Stimulated activated CD4-positive, alpha-beta T cell treated with anti-CD3 and anti-CD28 coated beads, Interleukin-1b, Interleukin-23, amount 100 ng/mL, for 1 hour (primary cell): ENCODE measurements at places on chromosomes 1 and 21.

DNA sequence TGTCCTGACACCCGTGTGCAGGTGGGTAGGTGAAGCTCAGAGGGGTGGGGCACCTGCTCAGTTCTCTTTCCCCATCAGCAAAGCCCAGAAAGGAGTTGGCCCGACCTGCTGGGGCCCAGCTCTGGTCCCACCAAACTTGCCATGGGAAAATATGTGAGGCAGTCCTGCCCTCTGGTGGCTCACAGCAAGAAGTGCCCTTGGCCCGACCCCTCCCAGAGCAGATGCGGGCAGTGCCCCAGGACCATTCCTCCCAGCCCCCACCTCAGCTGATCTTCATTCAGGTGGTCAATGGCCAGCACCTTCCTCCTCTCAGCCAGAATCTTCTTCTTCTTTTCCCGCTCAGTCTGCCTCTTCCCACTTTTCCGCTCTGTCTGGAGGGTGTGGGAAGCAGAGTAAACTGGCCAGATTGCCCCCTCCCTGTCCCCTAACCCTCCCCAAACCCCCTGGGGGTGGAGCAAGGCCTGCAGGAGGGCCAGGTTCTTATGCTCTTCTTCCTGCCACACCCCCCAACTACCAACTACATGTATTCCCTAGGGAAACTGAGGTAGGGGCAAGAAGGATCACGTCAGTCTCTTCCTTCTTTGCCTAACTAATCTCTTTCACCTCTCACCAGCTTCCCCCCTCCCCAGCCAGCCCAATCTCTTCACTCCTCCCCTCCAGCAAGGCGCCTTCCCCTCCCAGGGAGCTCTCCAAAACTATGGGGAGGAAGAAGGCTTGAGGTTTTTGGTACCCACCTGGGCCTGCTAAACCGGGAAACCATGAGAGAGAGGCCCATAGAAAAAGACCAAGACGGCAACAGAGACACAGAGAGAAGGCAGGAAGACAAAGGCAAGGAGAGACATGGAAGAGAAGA lies 15.6 kb downstream of the TNNT2 start:
- no peak for DNase-seq

GRCh38 chr1:114323959-114324661 lies 170.4 kb upstream of the SYT6 start:
- DNase-seq = no peak

- DNase-seq = no peak
Observed at GRCh38 chr1:46248122-46248920, 758 bp downstream of the RAD54L start.

DNA sequence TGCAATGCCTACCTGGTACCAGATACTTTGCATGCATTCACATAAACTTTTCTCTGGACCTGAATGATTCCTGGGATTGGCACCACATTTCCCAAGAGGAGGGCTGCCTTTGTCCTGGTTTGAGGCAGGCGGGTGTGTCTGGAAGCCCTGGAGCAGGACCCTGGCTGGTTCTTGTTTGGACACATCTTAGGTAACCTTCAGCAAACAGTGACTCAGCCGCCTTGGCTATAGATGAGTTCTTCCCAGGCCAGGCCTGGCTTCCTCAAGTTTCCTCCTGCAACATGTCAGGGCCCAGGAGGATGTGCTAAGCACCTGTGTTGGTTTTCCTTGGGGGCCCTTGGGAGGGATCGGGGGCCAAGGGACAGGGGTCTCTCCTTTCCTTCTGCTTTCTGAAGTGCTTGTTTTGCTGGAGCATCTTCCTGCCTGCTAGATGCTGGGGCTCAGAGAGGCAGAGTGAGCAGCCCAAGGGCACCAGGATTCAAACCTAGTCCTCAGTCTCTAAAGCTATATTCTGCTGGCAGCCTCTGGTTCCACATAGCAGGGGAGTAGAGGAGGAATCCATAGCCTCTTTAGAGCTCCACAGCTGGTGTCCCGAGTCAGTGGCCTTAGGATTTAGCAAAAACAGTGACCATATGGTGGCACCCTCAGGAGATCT lies 38.2 kb downstream of the PAX7 start:
- DNase-seq = no peak

DNA sequence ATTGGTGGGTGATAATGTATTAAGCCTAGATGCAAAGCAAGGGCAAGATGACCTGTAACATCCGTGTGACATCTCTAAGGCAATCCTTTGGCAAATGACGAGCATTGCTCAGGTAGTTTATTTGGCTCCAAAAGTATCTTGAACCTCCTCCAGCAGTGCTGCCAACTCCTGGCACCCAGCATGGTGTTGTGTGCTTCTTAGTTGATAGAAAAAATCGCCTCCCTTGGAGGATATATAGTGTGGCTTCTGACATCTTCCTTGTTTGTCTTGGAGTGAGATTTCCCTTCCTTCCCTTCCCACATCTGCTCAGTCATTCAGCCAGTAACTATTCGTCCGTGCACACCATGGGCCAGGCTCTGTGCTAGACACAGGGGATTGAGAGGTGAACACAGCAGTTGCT lies 121.8 kb downstream of the TOMM20 start:
- DNase-seq = no peak

GRCh38 chr1:90761156-90761555 lies 44.1 kb upstream of the BARHL2 start:
- DNase-seq = no peak

DNA sequence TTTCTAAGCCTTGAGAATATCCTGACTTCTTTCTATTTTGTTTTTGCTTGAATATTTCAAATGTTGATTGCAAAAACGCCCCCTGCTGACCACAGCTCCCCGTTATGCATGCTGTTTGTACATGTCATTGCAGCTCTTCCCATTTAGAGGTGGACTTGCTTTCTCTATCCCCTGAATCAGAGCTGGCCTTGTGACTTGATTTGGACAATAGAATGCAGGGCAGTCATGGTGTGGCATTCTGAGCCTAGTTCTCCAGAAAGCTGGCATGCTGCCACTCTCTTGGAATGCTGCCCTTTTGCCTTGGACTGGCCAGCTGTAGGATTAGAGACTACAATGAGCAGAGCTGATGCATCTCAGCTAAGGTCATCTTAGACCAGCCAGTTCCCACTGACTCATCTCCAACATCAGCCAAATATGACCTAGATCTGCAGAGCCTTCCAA lies 1561.5 kb downstream of the MRPL39 start:
- DNase-seq = no peak

DNA sequence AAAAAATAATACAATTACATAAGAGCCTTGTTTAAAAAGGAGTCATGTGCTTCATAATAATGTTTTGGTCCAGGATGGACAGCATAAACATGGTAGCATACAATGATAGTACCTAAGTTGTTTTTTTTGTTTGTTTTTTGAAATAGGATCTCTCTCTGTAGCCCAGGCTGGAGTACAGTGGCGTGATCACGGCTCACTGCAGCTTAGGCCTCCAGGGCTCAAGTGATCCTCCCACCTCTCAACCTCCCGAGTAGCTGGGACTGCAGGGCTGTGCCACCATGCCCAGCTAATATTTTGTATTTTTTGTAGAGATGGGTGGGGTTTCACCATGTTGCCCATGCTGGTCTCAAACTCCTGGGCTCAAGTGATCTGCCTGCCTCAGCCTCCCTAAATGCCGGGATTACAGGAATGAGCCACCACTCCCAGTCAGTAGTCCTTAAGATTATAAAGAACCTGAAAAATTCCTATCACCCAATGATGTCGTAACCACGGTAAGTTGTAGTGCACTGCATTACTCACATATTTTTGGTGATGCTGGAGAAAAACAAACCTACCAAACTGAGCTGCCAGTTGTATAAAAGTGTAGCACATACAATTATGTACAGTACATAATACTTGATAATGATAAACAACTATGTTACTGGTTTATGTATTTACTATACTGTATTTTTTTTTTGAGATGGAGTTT lies 22.4 kb upstream of the RCOR3 start:
- no peak for DNase-seq

DNA sequence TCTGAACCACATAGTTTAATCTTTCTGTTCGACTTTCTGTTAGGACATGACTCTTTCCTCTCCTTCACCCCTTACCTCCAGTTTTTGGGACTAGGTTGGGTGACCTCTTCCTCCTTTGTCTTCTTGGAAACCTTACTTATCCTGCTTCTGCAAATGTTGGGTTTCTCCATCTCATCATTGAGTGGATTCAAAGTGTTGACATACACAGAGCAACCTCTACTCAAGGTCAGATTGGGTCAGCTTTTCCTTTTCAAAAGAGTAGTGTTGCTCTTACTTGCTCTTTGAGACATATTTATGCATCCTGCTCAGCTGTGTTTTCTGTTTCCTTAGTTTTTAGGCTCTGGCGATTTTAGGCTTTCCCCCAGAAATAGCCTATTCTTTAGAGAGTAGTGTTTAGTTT lies 3.7 kb downstream of the CAMTA1 start:
- no peak for DNase-seq

GRCh38 chr1:168110896-168111545 lies 25.7 kb downstream of the GPR161 start:
- no peak for DNase-seq

DNA sequence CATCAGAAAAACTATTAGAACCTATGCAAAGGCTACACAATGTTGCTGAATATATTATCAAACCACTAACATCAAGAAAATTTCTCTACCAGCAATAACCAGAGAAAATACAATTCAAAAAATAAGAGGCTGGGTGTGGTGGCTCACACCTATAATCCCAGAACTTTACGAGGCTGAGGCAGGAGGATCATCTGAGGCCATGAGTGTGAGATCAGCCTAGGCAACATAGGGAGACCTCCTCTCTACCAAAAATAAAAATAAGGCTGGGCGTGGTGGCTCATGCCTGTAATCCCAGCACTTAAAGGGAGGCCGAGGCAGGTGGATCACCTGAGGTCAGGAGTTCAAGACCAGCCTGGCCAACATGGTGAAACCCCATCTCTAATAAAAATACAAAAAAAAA lies 16.9 kb upstream of the PUM1 start:
- no peak for DNase-seq

DNA sequence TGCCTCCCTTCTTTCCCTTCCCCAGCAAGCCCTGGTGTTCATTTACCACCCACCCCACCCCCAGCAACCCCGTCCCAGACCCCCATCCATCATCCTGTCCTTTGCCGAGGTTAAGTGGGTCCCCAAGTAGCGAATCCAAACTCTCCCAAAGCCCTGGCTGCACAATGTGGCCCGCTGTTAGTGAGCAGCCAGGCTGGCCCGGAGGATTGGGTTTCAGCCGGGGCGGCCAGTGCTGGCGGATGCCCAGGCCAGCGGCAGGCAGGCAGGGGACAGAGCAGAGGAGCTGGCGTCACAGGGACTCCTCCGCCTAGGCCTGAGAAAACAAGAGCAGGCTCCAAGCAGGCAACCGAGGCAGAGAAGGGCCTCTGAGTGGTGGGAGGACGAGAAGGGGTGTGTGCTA lies 61.4 kb downstream of the EPHB2 start:
- DNase-seq = no peak

- no peak for DNase-seq
Observed at GRCh38 chr1:192343344-192343743, 26.6 kb downstream of the RGS21 start.
